MV-4-11 (cell line): ENCODE measurements at places on chromosomes 6 and 20.

DNA sequence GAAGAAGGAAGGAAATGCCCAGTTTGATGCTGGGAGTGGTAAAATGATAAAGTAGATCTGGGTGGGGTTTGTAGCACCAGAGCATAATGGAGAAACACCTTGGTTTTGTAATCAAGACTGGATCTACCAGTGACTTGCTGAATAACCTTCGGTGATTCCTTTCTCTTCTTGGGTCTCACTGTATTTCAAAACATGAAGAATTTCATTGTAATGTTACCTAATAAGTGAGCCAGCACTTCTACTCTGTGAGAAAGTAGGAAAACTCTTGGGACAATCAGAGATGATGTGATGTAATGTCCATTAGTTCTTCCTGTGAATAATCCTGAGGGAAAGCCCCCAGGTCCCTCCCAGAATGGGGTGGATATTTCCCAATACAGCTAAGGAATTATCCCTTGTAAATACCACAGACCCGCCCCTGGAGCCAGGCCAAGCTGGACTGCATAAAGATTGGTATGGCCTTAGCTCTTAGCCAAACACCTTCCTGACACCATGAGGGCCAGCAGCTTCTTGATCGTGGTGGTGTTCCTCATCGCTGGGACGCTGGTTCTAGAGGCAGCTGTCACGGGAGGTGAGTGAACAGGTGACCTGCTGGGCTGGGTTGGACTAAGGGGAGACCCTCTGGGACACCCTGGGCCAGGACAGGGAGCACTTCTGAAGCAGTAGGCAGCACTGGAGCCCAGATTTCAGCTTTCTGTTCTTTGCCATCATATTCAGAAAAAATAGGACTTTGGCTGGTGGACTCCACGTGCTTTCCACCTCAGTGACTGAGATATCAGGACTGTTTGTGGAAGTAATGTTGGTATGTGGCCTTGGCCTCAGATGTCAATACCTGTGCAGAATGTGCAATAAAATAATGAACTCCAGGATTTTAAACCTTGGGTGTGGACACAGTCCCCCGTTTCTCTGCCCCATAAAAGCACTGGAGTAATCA, at the start of gene PI3:
PI3 (plus strand) TSS at position 469 of the 931 bp plus-strand sequence; CDS start at position 490, 21 bp downstream.
- no peak for DNase-seq

DNA sequence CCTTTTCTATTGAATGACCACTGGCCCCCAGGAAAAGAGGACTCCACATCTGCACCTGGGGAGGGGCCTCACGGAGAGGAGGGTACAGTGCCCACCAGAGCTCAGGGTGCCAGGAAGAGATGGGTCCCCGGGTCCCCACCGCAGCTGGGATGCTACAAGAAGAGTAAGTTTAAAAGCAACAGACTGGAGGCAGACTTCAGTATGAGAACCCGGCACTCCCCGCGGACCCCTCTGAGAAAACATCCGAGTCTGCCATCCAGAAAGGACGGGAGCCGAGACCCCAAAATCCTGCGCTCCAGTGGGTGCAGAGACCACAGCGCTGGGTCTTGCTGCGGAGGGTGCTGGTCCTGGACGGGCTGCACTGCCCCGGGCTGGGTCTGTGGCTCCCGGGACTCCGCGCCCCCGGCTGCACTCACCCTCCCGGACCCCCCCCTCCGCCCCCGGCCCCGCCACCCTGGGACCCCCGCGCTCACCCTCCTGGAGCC, 350 bp downstream of the HELZ2 start:
- no peak for DNase-seq

DNA sequence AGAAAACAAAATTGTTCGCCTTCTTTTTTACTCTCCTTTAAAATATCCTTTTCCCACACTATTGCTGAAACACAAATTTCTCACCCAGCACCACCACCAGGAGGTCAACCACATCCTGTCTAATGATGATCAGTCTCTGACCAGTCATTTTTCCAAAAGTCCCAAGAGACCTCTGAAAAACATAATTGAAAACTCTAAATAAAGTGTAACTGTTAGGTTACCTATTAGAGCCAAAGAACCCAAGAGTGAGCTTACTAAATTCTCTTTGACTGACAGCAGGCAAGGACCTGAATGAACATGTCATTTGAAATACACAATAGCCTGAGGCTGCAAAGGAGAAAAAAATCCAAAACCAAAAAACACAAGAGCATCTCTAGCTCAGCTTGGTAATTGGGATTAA, 735.4 kb downstream of the CBLN4 start:
- DNase-seq: no peak

GRCh38 chr20:43739148-43739749, 12.4 kb upstream of the GTSF1L start:
- no peak for DNase-seq

- peak; percentile 68 for DNase-seq
These were observed 17.5 kb upstream of the DSP start for GRCh38 chr6:7523922-7524321.

DNA sequence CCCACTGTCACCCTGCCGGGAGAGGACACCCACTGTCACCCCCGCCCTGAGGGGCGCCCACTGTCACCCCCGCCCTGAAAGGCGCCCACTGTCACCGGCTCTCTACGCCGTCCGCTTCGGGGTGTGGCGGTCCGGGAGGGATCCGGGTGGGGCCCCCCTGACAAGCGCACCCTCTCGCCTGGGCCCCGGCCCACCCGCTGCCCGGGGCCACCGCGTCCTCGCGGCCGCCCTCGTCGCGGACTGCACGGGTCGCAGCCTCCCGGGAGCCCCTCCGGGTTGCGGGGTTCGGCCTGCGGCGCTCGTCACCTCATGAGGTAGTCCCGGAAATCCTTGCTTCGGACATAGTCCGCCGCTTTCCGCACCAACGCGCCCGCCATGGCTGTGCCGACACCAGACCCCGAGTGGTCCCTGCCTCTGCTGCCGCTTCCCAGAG, 224 bp downstream of the MPC1 start:
- DNase-seq: no peak
